CD4-positive, alpha-beta T cell (primary cell): ENCODE measurements at places on chromosomes 2 and 18.

- peaks cover 15% of the 10 kb centered on the region for H3K4me1 ChIP-seq
- H3K4me3 ChIP-seq = no peak overlapping the region
- H3K27me3 ChIP-seq = no peaks in the 10 kb centered on the region
- no peak for DNase-seq
- H3K27ac ChIP-seq = no peak overlapping the region
Measured at GRCh38 chr18:74944676-74945075, 264.3 kb downstream of the PTGR3 start.

DNA sequence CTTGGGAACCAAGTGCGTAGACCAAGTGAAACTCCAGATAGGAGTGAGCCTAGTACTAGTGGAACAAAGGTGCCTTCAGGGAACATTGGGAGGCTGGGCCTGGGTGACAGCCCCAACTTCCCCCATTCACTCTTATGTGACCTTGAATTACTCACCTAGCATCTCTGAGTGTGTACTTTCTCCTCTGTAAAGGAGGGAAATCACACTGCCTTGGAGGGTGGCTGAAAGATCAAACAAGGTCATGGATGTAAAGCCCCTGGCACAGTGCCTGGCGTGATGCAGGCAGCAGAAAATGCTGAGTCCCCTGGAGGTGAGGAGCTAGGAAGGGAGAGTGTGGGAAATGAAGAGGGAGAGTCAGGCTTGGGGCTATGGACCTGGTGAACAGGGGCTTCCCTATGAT is 45.9 kb downstream of the MARCO start:
- H3K4me3 ChIP-seq = no peak overlapping the region
- no peaks in the 10 kb centered on the region for H3K27me3 ChIP-seq
- H3K36me3 ChIP-seq = no peaks in the 10 kb centered on the region
- DNase-seq = no peak
- H3K27ac ChIP-seq = no peak overlapping the region

DNA sequence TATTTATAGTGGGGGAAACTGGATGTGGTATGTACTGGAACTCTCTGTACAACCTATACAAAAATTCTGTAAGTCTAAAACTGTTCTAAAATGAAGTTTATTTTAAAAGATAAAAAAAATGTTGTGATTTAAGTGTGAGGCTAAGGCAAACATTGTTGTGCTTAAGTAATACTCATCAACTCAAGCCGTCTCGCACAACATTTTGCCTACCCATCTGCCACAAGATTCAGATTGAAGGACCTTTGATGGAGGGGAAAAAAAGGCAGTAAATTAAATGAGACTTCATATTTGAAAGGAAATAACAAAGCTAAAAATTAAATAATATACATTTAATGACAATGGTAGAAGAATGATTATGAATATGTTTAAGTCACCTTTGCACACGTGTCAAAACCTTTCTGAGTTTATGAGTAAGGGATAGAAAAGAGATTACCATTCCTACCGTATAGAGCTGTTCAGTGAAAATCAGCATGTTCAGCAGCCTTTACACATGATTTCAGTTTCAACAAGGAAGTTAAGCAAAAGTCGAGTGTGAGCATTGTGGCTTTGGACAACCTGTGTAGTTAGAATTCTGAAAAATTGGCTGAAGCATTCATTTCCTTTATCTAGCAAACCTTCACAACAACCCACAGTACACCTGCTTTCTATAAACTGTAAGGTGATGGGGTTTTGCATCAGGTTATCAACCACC is 499.3 kb downstream of the IRS1 start:
- H3K4me1 ChIP-seq = no peaks in the 10 kb centered on the region
- no peaks in the 10 kb centered on the region for H3K27me3 ChIP-seq
- H3K4me3 ChIP-seq = no peak overlapping the region
- no peaks in the 10 kb centered on the region for H3K36me3 ChIP-seq

DNA sequence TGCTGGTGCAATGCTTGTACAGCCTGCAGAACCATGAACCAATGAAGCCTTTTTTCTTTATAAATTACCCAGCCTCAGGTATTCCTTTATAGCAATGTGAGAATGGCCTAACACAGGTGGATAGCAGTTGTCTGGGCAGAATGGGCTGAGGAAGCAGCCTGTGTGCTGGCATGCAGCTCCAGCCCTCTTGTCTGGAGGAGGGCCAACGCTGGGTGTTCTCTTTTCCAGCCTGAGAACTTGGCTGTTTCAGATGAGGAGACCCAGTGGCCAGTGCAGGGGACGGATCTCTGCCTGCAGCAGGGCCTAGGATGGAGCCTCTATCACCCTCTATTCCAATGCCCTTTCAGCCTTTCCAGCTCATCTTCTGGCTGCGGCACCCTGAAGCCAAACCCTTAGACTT is 58.8 kb downstream of the CTIF start:
- no peaks in the 10 kb centered on the region for H3K36me3 ChIP-seq
- H3K4me3 ChIP-seq = no peak overlapping the region
- no peak overlapping the region for H3K27ac ChIP-seq

GRCh38 chr2:241855245-241855887 is 3.3 kb downstream of the PDCD1 start:
- no peak for DNase-seq
- H3K4me3 ChIP-seq = no peak overlapping the region
- H3K36me3 ChIP-seq = peaks cover 4% of the 10 kb centered on the region
- peaks cover 67% of the 10 kb centered on the region for H3K4me1 ChIP-seq
- no peak overlapping the region for H3K27ac ChIP-seq

DNA sequence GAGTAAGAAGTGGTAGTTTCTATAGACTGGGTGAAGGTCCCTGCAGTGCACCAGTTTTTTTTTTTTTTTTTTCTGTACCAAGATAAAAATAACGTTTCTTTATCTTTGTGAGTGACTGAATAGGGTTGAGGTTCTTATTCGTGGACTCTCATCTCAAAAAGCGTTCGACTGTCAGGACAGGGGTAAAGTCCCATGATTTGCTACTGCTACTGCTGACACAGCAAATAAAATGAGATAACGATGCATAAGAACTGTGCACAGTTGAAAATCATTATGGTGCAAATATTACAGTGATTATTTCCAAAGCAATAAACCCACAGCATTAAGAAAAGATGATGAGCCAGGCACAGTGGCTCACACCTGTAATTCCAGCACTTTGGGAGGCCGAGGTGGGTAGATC is 482.0 kb upstream of the CHST9 start:
- H3K27ac ChIP-seq = no peak overlapping the region
- H3K4me3 ChIP-seq = no peak overlapping the region
- no peaks in the 10 kb centered on the region for H3K4me1 ChIP-seq
- H3K27me3 ChIP-seq = no peaks in the 10 kb centered on the region

DNA sequence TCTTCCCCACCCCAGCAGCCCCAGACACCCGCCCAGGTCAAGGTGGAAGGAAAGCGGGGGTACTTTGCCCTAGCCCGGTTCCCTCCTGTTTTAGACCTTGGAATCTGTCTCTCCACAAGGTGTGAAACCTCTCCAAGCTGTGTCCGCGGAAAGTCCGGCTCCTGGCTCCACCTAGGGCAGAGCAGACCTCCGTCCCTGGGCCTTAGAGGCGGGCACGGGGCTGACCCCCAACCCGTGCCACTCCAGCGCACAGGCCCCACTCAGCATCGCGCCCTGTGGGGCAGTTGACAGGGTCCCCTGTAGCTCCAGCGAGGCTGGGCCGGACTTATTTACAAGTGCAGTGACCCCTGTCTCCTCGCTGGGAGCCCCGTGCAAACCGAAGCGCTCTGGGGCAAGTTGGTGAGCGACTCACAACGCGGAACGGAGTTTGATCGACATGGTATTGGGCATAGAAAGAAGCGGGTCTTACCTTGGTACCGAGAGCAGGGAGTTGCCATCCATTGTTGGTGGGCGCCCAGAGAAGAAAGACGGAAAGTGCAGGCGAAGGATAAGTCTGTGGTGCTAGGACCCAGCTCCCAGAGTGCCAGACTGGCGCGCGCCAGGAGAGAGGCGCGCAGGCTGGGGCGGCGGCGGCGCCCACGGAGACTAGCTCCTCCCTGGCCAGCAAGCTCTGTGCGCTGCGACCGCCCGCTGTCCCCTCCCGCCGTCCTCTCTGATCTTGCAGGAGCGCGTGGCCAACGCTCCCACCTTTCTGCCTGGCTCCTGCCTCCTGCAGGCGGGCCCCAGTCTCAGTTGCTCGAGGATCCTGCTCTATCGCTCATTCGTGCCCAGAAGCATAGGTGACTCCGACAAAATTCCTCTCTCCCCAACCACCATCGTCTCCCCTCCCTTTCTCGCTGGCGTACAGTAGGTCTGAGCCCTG is at the start of gene SPHKAP:
Gene SPHKAP, minus strand, starts transcription at position 590 of the 922 bp plus-strand sequence. Its CDS starts 89 bp downstream, at position 501.
- H3K27me3 ChIP-seq = peaks cover 4% of the 10 kb centered on the region
- no peaks in the 10 kb centered on the region for H3K4me1 ChIP-seq
- H3K27ac ChIP-seq = no peak within 1 kb of the TSS

GRCh38 chr2:98445177-98445682 is 572 bp downstream of the INPP4A start:
- DNase-seq = no peak
- no peaks in the 10 kb centered on the region for H3K36me3 ChIP-seq
- no peaks in the 10 kb centered on the region for H3K27me3 ChIP-seq
- peak overlapping the region; percentile 72 for H3K27ac ChIP-seq
- peaks cover 29% of the 10 kb centered on the region for H3K4me1 ChIP-seq

GRCh38 chr2:115199966-115200365 is 757.5 kb downstream of the DPP10 start:
- H3K27ac ChIP-seq = no peak overlapping the region
- no peak overlapping the region for H3K4me3 ChIP-seq
- no peaks in the 10 kb centered on the region for H3K27me3 ChIP-seq
- H3K4me1 ChIP-seq = no peaks in the 10 kb centered on the region
- no peaks in the 10 kb centered on the region for H3K36me3 ChIP-seq
- DNase-seq = no peak
